Activated CD4-positive, alpha-beta T cell treated with anti-CD3 and anti-CD28 coated beads, Interleukin-2, Interleukin-6, amounts not matched to agents 100 ng/mL and 50 ng/mL, durations not matched to agents 16 hours and 8 hours (primary cell): ENCODE measurements at places on chromosomes 6 and 20.

GRCh38 chr6:137341681-137342195 is 122.6 kb upstream of the IFNGR1 start:
- DNase-seq, result peak; percentile 59

GRCh38 chr20:13927171-13927570 is 63.2 kb downstream of the SEL1L2 start:
- DNase-seq, result no peak

DNA sequence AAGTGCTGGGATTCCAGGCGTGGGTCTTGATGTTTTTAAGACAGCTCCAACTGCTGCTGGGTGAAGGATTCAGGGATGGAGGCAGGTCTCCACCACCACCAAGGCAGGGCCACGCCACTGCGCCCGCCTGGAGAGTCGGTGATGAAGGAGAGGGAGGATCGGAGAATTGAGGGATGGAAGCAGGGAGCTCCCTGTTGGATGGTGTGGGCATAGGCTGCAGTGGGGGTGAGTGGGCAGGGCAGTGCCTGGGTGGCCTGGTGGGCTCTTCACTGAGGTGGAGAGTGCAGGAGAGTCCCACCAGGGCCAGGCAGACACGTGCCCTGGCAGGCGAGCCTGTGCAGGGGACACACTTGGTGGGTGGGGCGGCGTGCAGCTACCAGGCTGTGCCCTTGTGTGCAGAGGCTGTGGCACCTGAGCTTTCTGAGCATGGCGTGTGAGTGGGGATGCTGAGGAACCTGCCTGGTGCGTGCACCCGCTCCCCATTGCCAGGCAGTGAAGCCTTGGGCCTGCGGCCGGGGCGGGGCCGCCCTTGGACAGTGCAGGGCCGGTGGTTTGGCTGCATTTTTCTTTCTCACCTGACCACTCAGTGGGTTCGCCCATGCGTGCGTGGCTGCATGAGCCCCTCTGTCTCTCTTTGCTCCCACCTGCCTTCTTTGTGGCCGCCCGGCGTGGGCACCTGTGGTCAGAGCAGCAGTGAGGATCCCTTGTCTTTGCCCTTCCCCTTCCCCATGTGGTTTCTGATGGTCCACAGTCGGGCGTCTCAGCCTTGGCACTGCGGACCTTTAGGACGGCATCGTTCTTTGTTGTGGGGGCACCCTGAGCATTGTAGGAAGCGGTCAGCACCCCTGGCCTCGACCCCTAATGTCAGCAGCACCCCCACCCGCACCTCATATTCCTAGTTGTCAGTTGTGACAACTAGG is 11.3 kb downstream of the RBM38 start:
- no peak for DNase-seq

DNA sequence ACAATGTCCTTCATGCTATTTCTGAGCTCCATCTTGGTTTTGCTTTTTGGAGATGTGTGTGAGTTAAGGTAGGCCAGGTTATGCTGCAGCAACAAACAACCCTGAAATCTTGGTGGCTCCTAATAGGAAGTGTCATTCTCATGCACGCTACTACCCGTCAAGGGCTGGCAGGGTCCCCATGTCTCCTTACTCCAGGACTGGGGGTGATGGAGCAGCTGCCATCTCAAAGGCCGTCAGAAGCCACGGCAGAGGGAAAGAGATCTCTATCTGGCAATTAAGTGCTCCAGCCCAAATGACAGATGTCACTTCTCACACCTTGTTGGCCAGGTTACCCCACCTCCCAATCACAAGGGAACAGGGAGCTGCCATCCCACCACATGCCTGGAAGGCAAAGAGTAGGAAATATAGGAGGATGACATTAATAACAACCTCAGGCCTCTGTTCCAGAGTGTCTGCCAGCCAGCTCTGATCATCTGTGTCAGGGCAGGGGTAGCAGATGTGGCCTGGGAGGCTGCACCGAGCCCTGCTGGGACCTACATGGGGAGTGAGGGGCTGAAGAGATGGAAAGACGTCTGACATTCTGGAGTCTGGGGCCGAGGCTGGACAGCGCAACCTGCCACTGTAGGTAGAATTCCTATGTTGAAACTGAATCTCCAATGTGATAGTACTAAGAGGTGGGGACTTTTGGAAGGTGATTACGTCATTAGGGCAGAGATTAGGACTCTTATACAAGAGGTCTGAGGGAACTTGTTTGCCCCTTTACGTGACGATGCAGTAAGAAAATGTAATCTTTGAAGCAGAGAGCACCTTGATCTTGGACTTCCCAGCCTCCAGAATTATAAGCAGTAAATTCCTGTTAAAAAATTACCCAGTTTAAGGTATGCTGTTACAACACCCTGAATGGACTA is 4.8 kb upstream of the SDCBP2 start:
- DNase-seq, result no peak

- no peak for DNase-seq
Observed at GRCh38 chr6:38566295-38567030, 73.3 kb downstream of the BTBD9 start.

DNA sequence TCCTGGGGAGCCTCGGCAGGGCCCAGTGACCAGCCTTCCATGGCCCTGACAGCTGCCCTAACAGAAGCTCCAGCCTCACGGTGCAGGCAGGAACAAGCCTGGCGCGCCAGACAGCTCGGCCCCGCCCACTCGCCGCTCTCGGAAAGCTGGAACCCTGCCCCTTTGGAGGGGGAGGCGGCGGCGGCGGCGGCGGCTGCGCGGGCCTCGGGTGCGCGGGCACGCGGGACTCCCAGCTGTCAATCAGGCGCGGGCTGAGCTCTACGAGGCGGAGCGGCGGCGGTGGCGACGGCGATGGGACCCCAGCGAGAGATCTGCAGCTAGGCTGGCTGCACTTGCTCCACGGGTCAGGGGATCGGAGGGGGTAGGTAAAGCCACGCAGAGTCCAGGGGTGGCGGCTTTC is at the start of gene NRSN1:
Gene NRSN1, plus strand, starts transcription at position 236 of the 400 bp plus-strand sequence. CDS start 8,113 bp downstream, outside the sequence.
- DNase-seq, result peak; percentile 3

- DNase-seq, result no peak
Observed at GRCh38 chr20:50820515-50821256, 25.8 kb downstream of the BCAS4 start.

DNA sequence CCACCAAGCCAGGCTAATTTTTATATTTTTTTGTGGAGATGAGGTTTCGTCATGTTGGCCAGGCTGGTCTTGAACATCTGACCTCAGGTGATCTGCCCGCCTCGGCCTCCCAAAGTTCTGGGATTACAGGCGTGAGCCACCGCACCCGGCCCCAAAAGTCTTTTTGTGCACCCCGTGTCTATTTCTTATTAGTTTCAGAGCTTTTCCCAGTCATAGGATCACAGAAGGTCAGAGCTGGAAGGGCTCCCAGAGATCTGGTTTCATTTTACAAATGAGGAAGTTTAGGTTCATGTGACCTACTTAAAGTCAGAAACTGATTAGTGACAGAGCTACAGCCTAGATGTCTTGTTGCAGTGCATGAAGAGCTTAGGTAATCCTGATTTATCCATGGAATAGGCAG is 1.6 kb upstream of the OGFRL1 start:
- no peak for DNase-seq

- no peak for DNase-seq
Observed at GRCh38 chr6:167350275-167350696, 25.4 kb downstream of the TTLL2 start.

- no peak for DNase-seq
Observed at GRCh38 chr6:74875193-74875592, 330.7 kb downstream of the COL12A1 start.

DNA sequence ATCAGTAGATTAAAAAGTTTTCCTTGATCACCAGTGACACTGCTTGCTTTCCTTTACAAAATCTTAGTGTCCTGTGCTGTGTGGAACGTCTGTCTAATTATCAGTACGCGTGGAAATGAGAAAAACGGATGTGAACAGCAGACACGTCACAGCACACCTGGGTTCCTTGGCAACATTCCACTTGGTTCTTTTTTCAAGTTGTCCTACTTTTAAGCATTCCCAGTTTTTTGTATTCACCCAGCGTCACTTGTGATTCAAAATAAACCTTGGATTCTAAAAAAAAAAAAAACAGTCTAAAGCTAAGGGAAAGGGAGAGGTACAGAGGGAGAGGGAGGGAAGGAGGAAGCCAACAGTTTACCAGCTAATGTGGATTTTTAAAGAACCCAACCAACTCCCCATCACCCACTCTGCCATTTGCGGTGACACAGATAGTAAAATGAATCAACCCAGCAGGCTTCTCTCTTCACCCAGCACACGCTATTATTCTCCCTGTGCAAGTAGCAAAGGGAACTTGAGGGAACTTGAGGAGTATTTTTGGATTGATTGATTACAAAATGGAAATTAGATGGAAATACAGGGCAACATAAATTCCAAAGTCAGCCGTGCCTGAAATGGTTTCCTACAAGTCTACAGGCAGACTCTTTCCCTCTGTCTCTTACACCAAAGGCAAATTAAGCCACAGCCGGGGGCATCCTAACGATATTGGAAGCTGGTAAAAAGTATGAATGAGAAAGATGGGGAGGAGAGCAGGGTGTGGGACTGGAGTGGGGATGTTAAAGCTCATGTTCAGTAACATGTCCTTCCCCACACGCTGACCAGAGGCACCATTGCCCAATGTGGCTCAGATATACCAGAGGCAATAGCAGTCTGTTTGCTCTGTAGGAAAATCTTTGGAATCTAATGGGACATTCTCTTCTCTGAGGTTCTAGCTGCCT is 129.8 kb downstream of the SASH1 start:
- no peak for DNase-seq

DNA sequence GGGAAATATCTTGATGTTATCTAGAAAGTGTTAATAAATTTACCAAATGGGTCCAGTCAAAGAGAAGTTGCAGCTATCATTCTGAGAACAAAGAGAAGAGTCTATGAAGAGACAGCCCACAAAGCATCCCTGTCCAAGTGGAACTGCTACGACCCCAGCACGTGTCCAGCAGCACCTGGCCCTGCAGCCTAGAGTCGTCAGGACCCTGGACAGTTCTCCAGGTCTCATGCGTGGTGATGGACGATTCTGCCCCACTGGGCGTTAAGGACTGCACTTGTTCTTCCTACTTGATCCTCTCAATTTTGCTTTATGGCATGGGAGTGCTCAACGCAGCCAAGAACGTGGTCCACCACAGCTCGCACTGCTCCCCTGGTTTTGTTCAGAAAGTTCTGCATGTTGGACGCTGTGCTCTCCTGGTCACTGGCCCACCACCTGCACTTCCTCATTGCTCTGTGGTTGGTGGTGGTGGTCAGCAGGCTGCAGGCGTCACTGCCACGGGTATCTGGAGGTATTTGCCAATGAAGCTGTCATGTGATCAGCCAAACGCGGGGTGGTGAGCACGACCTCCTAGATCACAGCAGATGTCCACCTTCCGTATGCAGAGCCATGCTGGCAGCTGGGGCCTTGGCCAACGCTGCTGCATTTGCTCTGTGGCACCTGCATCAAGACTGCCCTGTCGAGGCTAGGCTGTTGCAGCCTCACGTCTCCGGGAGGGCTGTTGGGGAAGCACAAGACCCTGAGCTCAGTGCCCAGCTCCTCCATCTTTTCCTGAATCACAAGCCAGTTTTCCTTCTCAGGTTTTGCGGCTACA is 356.4 kb downstream of the CDH4 start:
- no peak for DNase-seq

- no peak for DNase-seq
Observed at GRCh38 chr6:82619573-82619972, 256.0 kb downstream of the TPBG start.
